Osteoblast (primary cell): ENCODE measurements at places on chromosomes 6 and 20. TPM values are rescaled to one million over a fixed set of nuclear protein-coding genes. Genes with fewer than 3 reads are reported as not detected.
A peak's percentile ranks its signal among the peaks of the same experiment; 100 is the strongest.

CDH26 gene
- under 0.01 and 0.29 TPM in 2 replicates for total RNA-seq

GPSM3 gene
- total RNA-seq = 0.88 and 1.1 TPM in 2 replicates

PDYN gene
- not detected in 2 replicates for total RNA-seq

PSORS1C1 gene
- total RNA-seq = 1.2 and 2.2 TPM in 2 replicates

NCOA6 gene
- total RNA-seq = 8.7 and 10.6 TPM in 2 replicates

CDH4 gene
- total RNA-seq = 1.1 and 1.8 TPM in 2 replicates

ULBP2 gene
- total RNA-seq = 2.5 and 3.2 TPM in 2 replicates

EYS gene
- under 0.01 TPM in 2 replicates for total RNA-seq

MARCKS gene
- 535 and 570 TPM in 2 replicates for total RNA-seq

- peak; percentile 99 for DNase-seq
These were observed 49.4 kb upstream of the PTPN1 start for GRCh38 chr20:50460608-50461267.

DNA sequence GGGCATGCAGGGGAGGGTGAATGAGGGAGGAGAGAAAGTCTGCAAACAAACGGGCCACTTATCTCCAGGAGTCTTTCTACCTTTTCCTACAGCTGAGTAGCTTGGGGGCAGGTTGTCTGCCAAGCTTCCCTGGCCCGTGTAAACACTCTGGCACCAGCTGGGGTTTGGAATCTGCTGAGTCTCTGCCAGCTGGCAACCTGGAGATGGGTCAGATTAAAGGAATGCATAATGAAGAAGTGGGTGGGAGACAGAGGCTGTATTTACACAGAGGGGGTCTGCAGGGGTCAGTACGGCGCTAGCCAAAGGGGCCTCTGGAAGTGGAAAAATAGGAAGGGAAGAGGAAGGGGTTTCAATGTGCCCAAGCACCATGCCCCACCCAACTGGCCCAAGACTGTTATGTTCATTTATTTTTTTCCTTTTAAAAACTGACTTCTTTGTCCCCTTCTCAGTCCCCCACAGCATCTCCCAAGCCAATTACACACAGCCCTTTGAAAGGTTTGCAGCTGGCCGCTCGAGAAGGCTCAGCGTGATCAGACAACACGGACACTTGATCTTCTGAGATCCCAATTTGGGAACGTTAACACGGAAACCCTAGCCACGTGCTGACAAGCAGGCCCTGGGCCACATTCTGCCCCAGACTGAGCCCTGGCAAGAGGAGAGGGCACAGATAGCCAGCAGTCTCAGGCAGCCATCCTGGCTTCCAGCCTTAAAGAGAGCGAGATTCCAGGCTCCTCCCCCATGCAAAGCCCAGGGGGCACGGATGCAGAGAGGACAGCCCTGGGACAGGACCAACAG, 25.2 kb downstream of the TRAM2 start:
- H3K27me3 ChIP-seq = no peaks in the 10 kb centered on the region
- peaks cover 94% of the 10 kb centered on the region for H3K4me1 ChIP-seq

GRCh38 chr6:150301846-150302519, 66.8 kb upstream of the IYD start:
- peaks cover 21% of the 10 kb centered on the region for H3K4me1 ChIP-seq
- no peak overlapping the region for H3K27ac ChIP-seq
- no peak overlapping the region for H3K4me3 ChIP-seq
- peak; percentile 88 for DNase-seq
- H3K27me3 ChIP-seq = no peaks in the 10 kb centered on the region

GRCh38 chr6:150273457-150274309, 95.1 kb upstream of the IYD start:
- DNase-seq = no peak
- H3K4me1 ChIP-seq = peaks cover 11% of the 10 kb centered on the region
- no peak overlapping the region for H3K4me3 ChIP-seq
- no peaks in the 10 kb centered on the region for H3K27me3 ChIP-seq

GRCh38 chr6:97095311-97095850, 170.9 kb downstream of the KLHL32 start:
- H3K4me3 ChIP-seq = no peak overlapping the region
- H3K27ac ChIP-seq = no peak overlapping the region
- no peaks in the 10 kb centered on the region for H3K4me1 ChIP-seq
- no peaks in the 10 kb centered on the region for H3K36me3 ChIP-seq

DNA sequence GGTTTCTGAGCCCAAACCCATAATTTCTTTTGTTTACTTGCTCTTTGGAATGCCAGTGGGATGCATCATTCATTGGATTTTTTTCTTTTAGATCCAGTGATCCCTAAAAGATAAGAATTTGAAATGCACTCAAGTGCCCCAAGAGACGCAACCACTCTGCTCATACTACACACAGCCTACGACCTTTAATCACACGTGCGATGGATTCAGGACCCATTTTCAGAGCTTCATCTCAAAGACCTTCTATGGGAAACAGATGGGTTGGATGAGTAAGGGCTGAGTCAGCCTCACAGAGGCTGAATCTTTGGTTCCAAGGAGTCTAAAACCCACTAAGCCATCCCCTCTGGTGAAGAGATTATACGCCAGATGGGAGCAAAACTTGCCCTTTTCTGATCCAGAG, 265.5 kb upstream of the EXOC2 start:
- no peak for DNase-seq
- no peaks in the 10 kb centered on the region for H3K36me3 ChIP-seq
- no peaks in the 10 kb centered on the region for H3K27me3 ChIP-seq
- H3K4me3 ChIP-seq = no peak overlapping the region
- no peaks in the 10 kb centered on the region for H3K4me1 ChIP-seq

- DNase-seq = peak; percentile 97
- H3K27ac ChIP-seq = peak overlapping the region; percentile 90
- H3K4me3 ChIP-seq = peak overlapping the region; percentile 95
- H3K27me3 ChIP-seq = no peaks in the 10 kb centered on the region
These were observed 805 bp upstream of the STX16 start for GRCh38 chr20:58650181-58650775.

DNA sequence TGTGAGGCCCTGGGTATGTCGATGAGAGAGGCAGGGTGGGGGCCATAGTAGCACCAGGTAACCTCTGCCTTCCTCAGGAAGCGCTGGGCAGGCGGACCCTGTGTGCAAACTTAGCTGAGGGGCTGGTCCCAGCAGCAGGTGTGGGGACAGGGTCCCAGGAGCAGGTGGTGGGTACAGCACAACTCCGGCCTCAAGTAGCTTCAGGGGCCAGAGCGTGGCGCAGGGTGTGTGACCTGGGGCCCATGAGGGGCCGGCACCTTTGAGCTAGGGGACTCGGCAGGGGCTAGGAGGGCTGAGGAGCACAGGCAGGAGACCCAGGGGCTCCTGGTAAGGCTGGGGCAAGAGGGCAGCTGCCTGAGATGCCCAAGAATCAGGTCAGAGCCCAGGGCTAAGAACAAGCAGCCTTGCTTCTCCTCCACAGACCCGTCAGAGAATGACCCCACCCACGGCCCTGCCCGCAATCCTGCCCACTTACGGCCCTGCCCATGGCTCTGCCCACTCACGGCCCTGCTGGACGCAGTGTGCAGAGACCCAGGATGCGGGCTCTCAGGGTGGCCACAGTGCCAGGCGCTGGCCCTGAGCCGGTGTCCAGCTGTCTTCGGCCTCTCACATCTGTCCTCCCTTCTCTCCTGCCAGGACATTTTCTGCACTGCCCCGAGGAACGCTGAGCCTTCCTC, 30.9 kb downstream of the CHRNA4 start:
- H3K36me3 ChIP-seq = no peaks in the 10 kb centered on the region
- H3K4me1 ChIP-seq = no peaks in the 10 kb centered on the region
- no peak overlapping the region for H3K27ac ChIP-seq
- peaks cover under 1% of the 10 kb centered on the region for H3K27me3 ChIP-seq

DNA sequence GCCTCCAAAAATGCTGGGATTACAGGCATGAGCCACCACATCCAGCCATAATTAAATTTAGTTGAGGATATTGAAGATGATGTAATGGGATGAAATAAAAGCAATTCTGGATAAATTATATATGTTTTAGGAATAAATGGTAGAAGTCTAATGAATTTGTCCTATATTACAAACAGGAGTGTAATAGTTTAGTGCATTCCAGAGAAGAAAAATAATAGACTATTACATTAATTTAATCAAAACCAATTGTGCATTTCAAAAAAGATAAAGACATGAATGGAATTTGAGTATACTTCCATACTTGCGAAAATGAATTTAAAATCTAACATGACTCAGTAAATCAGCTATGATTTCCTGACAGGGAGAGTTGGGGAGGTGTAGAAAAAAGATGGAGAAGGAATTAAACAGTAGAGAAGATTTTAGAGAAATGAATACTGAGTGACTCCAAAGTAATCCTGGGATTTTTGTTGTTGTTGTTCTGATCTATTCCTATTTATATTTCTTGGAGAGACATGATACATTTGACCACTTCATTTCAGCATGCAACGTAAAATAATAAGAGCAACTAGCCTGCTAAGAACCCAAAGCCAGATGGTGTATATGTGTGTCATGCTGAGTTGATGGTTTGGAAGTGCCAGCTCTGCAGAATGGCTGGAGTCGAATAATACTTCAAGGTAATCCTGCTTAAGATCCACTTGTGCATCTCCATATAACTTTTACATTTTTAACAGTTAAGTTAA, 67.4 kb downstream of the AIG1 start:
- peak overlapping the region; percentile 17 for H3K27ac ChIP-seq
- peaks cover 44% of the 10 kb centered on the region for H3K4me1 ChIP-seq
- peaks cover 10% of the 10 kb centered on the region for H3K36me3 ChIP-seq
- H3K4me3 ChIP-seq = no peak overlapping the region

DNA sequence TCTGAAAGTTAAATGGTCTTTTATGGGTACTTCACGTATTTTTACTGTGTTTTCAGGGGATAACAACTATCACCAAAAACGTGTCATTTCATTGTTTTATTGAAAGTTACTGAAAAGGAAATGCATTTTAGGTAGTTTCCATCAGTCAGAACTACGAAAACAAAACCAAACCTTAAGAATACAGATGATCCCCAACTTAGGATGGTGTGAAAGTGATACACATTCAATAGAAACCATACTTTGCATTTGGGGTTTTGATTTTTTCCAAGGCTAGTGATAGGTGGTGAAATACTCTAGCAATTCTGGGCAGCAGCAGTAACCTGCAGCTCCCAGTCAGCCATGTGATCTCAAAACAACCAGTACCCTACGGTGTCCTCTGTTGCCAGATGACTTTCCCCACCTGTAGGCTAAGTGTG, 25.9 kb upstream of the EFHC1 start:
- peaks cover 18% of the 10 kb centered on the region for H3K4me1 ChIP-seq
- H3K27ac ChIP-seq = no peak overlapping the region
- no peaks in the 10 kb centered on the region for H3K27me3 ChIP-seq
- DNase-seq = no peak

DNA sequence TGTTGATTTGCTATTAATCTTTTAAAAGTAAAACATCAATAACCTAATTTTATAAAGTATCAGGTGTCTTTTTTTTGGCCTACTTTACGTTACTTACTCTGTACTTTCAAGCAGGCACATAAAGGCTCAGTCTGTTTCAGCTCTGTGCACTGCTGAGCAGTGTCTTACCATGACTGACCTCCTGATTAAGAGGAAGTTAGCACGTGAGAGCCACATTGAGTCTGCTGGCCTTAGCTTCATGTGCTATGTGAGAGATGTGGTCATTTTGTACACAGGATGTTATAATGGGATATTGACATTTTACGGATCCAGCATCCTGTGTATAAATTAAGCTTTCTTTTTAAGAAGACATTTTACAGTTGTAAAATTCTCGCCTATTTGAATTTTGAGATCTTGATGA, 31.9 kb downstream of the ARID1B start:
- H3K27ac ChIP-seq = no peak overlapping the region
- no peaks in the 10 kb centered on the region for H3K36me3 ChIP-seq
- no peaks in the 10 kb centered on the region for H3K27me3 ChIP-seq
- H3K4me3 ChIP-seq = no peak overlapping the region

DNA sequence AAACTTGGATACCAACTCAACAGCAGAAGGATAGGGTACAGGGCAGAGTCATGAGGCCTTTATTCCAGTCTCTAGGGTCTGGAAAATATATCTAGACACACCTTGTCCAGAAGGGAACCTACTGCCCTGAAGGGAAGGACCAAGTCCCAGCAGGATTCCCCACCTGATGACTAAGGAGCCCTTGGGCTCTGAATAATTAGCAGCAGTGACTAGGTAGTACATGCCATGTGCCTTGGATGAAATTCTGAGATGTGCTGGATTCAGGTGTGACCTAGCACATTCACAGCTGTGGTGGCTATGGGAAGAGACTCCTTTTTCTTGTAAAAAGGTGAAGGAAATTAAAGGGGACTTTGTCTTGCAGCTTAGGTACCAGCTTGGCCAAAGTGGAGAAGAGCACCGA, 364.3 kb upstream of the PTCHD4 start:
- no peaks in the 10 kb centered on the region for H3K36me3 ChIP-seq
- no peak overlapping the region for H3K4me3 ChIP-seq
- H3K27me3 ChIP-seq = no peaks in the 10 kb centered on the region
- no peaks in the 10 kb centered on the region for H3K4me1 ChIP-seq
- no peak overlapping the region for H3K27ac ChIP-seq
- peak; percentile 5 for DNase-seq

DNA sequence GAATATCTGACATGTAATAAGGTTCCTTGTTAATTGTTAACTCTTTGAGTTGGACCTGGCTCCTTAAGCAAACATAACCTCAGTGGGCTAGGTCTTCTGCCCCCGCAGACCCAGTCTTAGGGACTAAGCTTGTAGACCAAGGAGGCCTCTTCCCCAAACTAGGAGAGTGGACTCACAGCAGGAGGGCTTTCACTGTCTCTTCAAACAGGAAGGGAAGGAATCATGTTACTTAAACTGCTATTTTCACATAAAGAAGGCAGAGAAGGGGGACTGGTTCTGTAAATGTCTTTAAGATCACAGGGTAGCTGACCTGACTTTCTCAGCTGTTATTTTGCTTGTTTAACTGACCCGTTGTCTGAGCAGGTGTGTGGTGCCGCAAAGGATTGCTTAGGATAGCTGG, 34.9 kb upstream of the PRDM1 start:
- H3K4me3 ChIP-seq = no peak overlapping the region
- no peaks in the 10 kb centered on the region for H3K36me3 ChIP-seq
- H3K27me3 ChIP-seq = no peaks in the 10 kb centered on the region
- no peaks in the 10 kb centered on the region for H3K4me1 ChIP-seq
- no peak overlapping the region for H3K27ac ChIP-seq

DNA sequence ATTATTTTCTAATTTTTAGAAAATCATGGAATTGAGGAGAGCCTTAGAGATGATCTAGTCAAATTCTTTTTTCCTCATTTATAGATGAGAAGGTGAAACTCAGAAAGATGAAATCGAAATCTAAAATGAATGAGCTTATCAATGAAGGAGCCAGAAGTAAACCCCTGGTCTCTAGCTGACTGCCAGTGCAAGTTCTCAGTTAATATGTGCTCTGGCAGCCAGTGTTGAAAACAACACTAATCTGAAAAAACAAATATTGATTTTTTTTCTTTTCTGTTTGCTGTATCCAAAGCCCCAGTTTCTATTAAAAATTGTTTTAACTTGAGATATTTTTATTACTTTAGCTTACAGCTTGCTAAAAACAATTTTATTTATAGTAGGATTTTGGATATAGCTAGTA, 21.5 kb upstream of the PBOV1 start:
- no peaks in the 10 kb centered on the region for H3K4me1 ChIP-seq
- no peak overlapping the region for H3K4me3 ChIP-seq
- no peak for DNase-seq

GRCh38 chr6:77368660-77369313, 94.5 kb downstream of the HTR1B start:
- H3K27ac ChIP-seq = no peak overlapping the region
- no peaks in the 10 kb centered on the region for H3K36me3 ChIP-seq
- H3K4me3 ChIP-seq = peak overlapping the region; percentile 70
- no peaks in the 10 kb centered on the region for H3K27me3 ChIP-seq
